ENCODE measurements at places on chromosomes 11 and 22.

DNA sequence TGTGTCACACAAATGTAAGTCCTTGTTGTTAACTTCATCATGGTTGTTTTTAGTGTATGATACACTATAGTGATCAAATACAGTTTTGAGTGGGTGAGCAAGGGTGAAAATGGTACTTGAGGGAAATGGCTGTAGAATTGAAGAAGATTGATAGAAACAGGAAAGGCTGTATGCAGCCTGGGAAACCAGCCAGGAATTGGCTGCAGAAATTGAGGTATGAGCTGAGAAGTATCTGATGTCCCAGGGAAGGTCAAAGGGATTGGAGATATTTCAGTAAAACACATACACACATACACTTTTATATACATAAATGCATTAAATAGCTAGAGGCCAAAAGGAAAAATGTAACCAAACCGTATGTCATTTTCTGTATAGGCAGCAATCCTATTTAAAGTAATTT is 13.1 kb upstream of the YAP1 start:
- no peak for DNase-seq

DNA sequence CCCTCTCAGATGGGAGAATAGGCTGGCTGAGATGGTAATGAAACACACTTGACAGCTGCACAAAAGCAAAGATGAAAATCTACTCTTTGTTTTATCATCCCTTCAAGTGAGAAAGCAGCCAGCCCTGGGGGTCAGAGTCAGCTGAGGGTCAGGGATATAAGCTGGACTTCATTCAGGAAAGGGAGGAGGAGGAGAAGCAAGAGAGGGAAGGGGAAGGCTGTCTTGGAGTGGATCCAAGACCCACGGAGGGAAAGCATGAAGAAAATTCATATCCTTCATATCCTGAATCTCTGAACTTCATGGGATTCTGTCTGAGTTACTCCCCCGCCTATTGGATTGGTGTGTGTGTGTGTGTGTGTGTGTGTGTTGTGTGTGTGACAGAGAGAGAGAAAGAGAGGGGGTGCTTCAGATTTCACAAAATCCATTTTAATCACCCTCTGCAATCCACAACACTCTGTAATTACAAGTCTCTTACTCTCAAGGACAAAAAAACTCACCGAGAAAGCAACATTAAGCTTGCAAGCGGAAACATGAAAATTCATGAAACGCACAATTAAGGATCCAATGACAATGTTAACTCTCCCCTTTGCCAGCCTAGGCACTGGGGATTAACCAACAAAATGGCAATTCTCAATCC is 327.7 kb downstream of the TENM4 start:
- DNase-seq: no peak

- peak; percentile 57 for DNase-seq
These were observed 754 bp downstream of the NUP50 start for GRCh38 chr22:45164270-45165088.

DNA sequence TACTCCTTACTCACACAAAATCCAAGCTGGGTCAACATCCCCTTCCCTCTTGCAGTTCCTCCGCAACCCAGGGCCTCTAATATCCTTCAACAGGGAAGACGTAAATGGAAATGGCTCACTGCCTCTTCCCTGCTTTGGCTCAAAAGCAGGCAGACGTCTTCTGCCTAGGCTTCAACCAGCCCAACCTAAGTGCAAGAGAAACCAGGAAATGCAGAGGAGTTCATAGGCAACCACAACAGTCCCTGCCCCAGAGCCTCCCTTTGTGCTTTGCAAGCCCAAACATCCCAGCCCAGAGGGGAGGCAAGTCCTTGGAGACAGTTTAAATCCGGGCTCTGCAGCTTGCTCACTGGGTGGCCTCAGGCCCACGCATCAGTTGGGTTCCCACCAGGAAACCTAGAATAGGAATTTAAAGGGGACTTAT is 33.3 kb downstream of the CD6 start:
- DNase-seq: no peak

GRCh38 chr11:22602504-22602903 is 23.1 kb downstream of the FANCF start:
- DNase-seq: no peak

DNA sequence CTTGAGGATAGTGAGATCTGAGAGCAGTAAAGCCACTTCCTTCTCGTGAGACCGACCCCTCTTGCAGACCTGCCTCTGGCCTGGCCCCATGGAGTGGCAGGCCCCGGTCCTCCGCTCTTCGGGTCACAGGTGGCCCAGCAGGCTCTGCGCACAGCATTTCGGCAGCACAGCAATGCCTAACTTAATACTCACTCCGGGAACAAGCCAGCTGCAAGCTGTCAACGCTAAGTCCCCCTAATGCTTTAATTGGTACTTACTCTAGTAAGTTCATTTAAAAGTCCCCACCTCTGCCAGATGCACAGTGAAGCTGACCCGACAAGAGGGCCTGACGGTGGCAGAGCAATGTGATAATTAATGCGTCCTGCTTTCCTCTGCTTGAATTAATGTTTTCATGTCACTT is 349.3 kb upstream of the B3GAT1 start:
- no peak for DNase-seq

GRCh38 chr22:32815943-32816342 is 14.4 kb downstream of the TIMP3 start:
- no peak for DNase-seq

- DNase-seq: no peak
These were observed 95.3 kb downstream of the SLC17A6 start for GRCh38 chr11:22433517-22433916.

DNA sequence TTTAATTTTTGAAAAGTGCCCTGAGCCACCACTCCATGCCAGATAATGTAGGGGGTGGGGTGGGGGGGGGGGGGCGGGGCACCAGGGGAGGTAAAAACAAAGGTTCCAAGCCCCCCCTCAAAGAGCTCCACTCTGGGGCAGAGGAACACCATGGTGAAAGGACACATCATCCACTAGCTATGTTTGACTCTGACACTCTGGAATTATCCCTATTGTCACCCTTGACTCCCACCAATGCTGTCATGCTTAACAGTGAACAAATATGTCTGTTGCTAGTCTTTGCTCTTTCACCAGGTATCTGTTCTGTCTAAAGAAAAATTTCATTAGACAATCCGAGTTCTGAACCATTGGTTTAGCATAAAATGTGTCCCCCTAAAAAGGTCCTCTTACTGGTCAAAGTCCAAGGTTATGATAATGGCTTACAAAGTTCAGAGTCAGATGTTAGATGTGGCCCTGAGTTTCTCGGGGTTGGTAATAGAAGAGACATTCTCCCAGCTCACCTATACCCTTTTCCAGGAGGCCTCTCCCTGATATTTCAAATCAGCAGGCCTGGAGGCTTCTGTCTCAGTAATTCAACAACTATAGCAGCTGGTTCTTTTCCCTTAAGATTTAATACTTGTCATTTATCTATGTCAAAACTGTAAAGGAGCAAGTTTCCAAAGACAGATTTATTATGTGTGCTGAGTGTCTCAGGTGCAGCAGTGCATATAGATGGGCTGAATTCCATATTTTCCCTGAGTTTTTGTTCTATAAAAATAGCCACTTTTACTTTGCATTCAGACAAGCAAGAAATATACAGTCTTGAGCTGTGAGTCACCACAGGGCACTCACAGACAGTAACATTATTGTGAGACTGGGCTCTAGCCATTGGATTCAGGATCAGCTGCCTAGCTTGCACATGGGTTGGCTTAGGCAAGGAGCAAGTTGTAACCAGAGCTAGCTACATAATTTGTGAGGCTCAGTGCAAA is 174.1 kb downstream of the CSNK2A3 start:
- DNase-seq: no peak

DNA sequence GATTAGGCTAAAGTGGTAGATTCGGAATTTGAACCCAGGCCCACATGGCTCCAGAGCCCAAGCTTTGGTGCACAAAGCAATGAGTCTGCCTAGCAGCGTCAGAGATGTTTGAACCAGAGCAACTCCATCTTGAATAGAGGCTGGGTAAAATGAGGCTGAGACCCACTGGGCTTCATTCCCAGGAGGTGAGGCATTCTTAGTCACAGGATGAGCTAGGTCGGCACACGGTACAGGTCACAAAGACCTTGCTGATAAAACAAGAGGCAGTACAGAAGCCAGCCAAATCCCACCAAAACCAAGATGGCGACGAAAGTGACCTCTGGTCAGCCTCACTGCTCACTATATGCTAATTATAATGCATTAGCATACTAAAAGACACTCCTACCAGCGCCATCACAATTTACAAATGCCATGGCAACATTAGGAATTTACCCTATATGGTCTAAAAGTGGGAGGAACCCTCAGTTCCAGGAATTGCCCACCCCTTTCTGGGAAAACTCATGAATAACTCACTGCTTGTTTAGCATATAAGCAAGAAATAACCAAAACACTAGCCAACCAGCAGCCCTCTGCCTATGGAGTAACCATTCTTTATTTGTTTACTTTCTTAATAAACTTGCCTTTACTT is 40.3 kb upstream of the DAGLA start:
- no peak for DNase-seq
